Neuronal stem cell (in vitro differentiated cells): ENCODE measurements at places on chromosomes 2 and 18.

- DNase-seq = no peak
Observed at GRCh38 chr2:60446413-60447267, 106.8 kb downstream of the BCL11A start.

DNA sequence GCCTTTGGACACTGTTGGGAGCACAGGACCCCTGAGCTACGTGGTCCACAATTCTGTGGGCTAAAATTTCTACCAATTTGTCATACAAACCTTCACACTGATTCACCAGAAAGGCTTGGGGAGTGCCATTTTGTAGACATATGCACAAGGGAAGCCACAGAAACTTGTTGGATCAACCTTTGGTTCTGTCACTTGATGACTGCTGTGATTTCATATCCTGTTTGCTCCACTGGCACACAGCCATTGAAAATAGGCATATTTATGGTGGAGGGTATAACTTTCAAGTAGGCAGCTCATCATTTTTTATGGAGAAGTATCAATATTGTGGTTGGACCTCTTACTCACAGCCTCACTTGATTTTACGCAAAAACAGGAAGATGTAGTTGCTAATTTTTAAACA lies 10.5 kb downstream of the NAPG start:
- DNase-seq = no peak

DNA sequence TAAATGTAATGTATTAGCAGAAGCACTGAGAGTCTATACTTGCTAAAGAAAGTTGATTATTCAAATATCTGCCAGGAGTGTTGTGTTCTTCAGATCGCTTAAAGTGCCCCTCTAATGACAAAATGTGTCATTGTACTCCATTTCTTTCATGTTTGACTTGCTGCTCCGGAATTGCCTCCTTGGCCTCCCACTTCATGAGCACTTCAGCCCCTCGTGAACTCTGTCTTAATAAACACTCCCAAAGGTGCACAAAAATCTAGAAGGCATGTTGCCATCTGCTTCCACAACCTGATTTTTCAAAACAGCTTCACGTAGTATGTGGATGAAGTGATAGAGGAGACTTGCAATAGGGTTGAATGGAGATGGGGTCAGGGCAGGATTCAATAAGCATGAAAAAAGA lies 396.1 kb downstream of the TDRD15 start:
- DNase-seq = no peak

DNA sequence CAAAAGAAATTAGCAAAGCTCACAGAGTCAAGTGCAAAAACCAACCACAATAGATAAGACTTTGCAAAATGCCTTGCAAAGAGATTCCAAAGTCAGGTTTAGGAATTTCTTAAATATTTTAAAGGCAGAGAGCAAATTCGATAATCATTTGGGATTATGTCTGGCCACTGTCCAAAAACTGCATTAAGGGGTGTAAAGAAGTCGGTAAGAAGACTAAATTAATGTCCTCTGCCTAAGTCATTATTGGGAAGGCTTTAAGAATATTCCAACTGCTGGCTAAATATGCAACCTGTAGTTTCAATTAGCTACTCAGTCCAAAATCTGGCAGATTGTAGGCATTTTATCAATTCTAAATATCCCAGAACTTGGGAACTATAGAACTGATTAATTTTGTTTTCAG lies 13.7 kb upstream of the LRP1B start:
- no peak for DNase-seq

DNA sequence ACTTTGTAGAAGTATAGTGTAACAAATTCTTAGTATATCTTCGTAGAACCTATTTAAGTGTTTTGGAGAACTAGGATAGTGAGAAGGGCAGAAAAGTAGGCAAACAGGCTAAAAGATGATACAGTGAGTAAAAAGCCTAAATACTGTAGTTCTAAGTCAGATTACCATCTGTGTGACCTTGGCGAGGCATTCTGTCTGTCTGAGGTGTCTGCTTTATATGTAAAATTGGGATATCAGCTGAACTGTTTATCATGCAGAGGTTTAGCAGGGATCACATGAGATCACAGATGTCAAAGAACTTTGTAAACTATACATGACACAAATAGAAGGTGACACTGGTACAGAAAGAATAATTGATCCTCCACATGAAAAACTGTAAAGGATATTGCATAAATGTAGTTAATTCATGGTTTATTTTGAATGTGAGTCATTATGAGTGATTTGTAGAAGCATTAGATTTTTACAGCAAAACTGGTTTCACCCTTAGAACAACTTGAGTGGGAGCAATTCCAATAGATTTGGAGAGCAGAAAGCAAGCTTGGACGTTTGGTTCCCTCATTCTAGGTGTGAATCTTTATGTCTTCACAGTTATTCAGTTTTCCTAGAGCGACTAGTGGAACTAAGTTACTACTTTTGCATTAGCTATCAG lies 41.9 kb downstream of the TAF1B start:
- DNase-seq = no peak

GRCh38 chr2:202643012-202643858 lies 8.5 kb downstream of the FAM117B start:
- DNase-seq = no peak

DNA sequence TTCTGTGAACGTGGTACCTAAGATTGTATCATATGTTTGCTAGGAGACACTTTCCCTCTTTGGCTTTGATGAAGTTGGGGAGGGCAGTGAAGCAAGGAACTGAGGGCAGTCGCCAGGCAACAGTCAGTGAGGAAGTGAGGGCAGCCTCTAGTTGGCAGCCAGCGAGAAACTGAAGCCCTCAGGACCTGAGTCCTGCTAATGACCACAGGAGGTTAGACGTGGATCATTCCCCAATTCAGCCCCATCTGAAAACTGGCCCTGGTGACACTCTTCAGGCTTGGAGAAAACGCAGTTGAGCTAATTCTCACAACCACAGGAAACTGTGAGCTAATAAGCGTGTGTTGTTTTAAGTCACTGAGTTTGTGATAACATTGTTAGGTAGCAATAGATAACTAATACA lies 84.5 kb upstream of the REG3G start:
- no peak for DNase-seq
